NCI-H2227 treated with DMSO at 0.1 percent for 48 hours (cell line): ENCODE measurements at places on chromosomes 11 and 22.

- DNase-seq, result no peak
These were observed 18.2 kb downstream of the PAK1 start for GRCh38 chr11:77455740-77456139.

GRCh38 chr11:494761-495536, 12.1 kb downstream of the RNH1 start:
- no peak for DNase-seq

DNA sequence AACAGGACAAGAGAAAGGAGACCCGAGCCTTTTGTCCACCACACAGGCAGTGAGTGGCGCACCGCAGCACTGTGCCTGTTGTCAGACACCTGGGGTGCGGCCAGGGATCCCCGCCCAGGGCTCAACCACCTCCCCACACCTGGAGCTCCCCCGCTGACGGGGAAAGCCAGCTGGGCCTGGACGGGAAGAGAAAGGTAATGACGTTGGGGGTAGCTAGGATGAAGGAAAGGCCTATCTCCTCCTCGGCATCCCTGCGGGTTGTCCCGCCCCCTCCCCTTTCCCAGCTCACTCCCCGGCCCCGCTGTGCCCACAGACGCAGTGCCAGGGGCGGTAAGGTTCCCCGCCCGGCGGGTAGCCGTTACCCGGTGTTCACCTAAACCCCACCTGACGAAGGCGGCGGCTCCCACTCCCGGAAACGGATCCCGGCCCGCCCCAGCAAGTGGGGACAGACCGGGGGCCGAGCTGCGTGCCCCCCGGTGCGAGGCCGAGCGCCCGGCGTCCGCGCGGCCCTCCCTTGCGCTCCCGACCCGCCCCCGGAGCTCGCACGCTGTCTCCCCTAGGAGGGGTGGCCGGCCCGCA, 495 bp downstream of the HYOU1 start:
- DNase-seq, result no peak

DNA sequence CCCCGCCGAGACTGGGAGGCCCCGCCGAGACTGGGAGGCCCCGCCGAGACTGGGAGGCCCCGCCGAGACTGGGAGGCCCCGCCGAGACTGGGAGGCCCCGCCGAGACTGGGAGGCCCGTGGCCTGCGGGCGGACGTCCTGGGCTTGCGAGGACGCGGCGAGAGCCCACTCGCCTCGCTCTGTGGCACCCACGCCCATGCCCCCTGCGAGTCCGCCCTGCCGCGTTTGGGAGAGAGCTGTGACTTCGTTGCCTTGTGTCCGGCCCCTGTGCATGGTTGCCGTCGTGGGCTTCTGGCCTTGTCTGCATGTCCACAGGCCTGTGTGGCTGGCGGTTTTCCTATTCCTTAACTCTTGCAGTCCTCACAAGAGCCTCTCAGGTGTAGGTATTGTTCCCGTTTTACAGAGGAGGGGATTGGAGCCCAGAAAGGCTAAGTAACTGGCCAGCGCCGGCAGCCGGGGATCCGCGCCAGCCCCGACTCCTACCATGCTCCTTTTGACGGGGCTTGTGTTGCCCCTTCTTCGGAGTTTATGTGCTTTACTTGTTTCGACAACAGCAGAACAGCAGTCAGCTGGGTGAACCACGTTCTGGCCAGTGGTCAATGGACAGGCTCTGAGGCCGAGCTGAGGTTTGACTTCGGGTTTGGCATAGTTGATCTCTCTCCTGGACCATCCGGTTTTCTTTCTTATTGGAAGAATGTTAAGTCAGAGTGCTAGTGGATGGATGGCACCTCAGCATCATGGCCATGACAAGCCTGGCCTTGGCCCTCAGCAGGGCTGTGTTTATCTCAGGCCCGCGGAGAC, 741 bp downstream of the PHRF1 start:
- no peak for DNase-seq

GRCh38 chr11:1842149-1843097, 3.6 kb downstream of the TNNI2 start:
- DNase-seq, result no peak

- no peak for DNase-seq
These were observed 70.5 kb upstream of the BLID start for GRCh38 chr11:122186439-122187080.

GRCh38 chr11:7896009-7896785, 34.9 kb downstream of the OR10A6 start:
- no peak for DNase-seq

DNA sequence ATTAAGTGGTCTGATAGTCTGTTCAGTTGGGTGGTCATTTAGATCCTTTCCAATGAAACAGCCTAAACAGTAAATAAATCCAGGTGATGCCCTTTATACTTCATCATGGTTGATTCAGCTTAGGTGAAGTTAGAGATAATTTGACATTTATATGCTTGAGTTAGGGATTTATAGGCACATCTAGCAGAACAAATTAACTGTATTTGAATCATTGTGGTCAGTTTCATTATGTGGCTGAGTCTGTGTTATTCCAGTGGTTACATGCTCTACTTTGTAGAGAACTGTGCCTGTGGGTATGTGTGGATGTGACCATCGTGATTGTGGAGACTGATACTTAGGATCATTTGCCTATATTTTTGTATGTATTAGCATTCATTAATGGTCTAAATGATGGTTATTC, 194.6 kb downstream of the DDX10 start:
- no peak for DNase-seq

DNA sequence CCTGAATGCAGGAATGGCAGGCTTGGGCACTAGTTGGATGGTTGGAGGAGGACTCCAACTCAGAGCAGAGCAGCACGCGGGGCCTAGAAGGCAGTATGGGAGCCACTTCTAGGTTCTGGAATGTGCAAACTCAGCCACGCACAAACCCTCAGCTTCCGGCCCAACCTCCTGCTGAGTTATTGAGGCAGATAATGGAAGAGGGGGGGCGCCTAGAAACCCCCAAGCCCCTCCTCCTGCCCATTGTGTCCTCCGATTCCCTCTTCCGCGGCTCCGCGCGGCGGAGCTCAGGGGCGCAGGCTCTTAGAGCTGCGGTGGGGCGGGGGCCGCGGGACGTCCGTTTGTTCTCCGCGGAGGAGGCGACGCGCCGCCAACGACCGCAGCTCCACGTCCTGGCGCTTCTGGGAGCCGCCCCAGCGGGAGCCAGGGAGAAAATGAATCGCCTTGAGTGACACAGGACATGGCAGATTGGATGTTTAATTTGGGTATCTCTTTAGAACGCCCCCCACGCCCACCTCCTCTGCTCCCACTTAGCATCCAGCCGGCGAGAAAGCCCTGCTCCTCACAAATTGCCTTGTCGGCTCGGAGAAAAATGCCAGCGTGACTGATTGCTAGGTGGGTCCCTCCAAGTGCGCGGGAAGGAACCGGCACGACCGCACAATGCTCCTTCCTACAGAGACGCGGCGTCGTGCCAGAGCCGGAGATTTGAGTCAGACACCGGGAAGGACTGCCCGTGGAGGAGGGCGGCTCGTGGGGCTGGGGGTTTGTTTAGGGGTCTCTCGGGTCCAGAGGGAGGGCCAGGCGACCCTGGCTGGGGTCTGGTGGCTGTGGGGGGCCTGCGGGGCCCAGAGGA, 144.6 kb downstream of the NECTIN1 start:
- peak; percentile 47 for DNase-seq

DNA sequence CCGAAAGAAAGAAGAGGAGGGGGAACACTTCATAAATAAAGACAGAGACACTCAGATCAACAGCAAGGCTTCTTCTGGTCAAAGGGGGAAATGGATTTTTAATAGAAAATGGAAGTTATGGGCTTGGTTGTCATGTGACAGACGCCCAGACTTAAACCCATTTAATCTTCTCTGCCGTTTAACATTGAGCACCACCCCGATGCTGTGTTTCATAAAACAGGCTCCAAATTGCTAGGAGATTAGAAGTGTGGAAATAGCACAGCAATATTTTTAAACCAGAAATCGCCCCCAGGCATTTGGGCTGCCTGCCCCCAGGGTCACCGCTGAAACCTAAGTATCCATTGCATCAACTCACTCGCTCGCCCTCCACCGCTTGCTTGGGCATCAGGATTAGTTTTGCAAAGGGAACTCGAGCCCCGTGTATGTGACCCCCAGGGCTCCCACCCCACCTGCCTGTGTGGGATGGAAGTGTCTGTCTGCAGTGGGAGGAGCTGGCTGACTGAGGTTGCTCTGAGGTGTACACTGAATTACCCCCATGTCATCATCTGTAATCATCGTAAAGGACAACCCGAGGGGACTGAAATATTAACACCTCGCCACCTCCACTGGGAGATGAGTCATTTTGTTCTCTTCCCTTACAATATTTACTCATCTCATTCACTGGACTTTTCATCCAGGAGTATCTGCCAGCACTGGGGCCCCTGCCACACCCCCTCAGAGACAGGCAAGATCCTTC, 10.7 kb downstream of the DSCAML1 start:
- no peak for DNase-seq

DNA sequence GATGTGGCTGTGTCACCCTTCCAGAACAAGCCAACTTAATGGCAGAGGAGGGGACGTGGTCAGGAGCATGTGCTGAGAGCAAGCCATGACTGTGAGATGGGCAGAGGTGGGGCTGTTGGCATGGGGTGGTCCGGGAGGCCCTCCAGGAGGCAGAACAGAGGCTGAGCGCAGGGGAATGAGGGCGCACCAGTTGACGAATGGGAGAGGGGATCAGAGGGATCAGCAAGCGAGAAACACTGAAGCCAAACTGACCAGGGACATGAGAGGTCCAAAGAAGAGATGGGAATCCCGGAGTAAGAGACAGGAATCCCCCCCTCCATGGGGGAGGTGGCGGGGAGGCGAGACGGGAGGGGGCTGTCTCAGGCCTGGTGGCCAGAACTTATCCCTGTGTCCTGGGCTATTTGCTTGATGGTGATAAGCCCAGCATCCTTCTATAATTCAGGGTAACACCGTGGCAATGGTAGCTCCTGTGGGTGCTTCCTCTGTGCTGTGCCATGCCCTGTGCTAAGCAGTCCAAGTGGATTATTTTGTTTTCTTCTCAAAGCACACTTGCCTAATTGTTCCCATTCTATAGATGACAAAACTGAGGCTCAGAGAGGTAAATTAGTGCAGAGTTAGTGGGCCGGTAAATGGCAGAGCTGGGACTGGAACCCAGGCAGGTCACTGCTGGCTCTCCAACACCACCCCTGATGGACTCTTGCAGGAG, 83.4 kb upstream of the SHISAL1 start:
- no peak for DNase-seq

GRCh38 chr11:82969811-82970210, 68.3 kb downstream of the DDIAS start:
- DNase-seq, result no peak

DNA sequence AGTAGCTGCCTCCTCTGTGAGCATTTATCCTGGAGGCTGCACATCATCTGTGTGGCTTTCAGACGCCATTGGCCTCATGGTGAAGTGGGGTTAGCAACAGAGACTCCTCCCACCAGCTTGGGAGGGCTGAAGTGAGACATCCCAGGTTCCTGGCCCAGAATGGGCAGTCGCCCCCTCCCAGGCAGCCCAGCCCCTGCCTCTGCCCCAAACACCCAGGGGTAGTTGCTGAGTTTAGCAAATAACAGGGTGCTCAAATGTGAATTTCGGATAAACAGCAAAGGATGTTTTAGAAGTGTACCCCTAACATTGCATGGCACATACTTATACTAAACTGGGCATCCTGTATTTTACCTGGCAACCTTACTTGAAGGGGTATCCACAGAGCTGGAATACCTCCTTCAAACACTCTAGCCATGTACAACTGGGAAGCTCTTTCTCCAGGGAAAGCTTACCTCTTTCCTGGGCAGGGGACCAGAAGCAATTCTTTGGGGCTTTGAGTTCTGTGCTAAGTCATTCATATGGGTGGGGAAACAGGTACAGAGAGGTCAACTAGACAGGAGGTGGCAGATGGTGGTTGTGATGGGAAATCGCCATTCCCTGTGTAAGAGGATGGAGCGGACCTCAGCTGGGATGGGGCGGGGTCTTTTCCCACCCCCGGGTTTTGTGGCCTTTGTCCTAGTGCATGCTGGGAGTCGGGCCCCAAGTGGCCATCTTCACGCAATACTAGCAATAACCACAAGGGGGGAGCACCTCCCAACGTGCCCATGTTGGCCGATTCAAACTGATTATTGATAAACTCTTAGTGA, 19.3 kb downstream of the MTFP1 start:
- DNase-seq, result peak; percentile 58

DNA sequence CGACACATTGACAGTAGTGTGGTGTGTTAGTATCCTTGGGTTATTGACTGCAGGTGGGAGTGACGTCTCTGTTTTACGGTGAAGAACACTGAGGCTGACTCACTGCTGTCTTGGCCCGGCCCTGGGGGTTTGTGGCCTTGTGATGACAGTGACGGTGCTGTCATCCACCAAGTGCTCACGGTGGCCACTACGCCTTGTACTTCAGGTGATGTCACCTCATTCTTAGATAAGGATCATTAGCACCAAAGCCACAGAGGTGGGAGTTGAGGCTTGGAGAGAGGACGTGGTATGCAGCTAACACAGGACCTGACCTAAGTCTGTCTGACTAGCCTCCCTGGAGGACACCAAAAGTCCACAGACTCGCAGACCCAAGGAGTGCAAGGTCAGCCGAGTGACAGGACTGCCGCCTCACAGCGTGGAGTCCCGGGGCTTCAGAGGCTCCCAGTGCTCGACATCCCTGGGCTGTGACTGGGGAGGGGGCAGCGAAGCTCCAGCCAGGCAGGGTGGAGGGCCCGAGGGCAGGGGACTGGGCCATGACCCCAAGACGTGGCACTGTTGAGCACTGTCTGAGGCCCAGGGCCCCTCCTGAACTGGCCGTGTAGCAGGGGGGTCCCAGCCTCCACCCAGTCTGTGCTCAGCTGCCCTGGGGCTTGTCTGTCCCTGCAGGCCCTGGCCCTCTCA, 56.5 kb downstream of the NAT10 start:
- no peak for DNase-seq

DNA sequence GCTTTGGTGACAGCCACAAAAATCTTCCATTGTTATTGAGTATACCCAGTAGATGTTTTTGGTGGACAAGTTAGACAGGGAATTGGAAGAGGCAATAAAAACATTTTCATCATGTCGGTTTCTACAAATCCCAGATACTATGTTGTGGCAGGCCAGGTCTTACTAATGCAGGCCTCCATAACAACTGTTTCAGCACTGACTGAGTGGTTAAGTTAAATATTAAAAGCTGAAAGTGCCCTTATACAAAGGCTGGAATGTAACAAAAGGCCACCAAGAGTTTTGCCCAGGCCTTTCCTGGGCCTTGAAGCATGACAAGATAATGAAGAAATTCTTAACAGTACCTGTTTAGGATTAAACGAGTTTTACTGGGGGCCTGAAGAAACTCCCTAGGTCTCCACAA, 29.3 kb downstream of the DMC1 start:
- no peak for DNase-seq

GRCh38 chr11:12100841-12101242, 9.5 kb upstream of the MICAL2 start:
- DNase-seq, result no peak

DNA sequence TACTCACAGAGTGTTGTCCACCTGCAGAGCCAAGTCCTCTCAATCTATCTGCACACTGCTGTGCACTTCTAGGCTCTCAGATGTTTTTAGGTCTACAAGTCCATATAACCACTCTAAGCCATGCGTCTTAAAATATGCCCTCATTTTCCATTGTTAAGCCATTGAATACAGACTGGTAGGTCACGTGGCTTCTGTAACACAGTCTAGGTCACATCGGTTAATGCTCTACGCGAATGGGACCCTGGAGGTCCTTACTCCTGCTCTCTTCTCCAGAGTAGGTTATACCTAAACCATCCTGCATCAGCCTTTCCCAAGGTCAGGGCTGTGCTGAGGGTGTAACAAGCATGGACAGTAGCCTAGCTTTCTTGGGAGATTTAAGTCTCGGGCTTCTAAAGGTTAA, 819 bp downstream of the JAML start:
- DNase-seq, result no peak
